ENCODE measurements at places on chromosomes 12 and 14.

- no peak for DNase-seq
These were observed 270.9 kb downstream of the C12orf50 start for GRCh38 chr12:87758271-87758670.

DNA sequence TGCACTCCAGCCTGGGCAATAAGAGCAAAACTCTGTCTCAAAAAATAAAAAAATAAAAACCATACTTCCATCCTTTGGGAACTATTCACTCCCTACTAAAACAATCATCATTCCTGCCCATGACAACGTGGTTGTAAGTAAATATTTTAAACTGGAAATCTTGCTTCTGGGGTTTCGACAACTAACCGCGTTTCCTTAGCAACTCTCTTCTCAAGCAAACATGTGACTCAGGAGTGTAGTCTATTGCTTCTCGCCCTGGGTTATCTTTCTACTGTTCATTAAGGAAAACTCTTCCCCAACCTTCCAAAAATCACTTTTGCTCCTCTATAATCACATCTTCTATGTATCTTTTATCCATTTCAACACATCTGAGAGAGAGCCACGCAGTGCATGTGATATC is 21.8 kb downstream of the APPL2 start:
- DNase-seq = no peak

DNA sequence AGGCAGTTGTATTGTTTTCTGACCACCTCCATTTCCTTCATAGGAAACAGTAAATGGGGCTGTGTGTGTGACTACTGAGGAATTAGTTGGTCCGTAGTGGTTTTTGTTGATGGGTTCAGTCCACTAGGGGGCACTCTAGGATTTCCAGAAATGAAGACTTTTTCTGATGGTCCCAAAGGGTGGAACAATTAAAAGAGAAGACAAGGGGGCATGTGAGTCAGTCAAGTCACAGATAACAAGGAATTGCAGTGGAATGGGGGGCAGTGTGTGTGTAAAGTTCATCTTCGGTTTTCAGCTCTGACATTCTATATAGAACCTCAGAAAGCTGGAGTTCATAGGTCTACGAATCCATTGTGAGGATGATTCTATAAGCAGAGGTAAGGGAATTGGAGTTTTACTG is 186.6 kb upstream of the OR4E1 start:
- DNase-seq = peak; percentile 22

DNA sequence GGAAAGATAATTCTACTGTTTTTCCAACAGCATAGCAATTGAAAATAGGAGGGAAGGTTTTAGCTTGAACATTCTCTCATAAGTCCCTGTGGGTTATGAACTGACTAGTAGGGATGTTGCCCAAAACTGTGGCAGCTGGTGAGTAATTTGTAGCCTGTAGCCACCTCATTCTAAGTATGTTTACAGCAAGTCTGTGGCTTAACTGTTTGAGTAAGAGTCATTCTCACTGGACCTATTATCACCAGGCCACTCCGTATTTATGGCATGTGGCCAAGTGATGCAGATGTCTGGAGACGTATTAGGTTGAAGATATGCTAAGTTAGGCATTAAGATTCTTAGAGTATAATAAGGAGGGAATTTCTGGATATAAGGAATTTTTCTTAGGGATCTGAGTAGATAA is 458.3 kb downstream of the ETNK1 start:
- no peak for DNase-seq

DNA sequence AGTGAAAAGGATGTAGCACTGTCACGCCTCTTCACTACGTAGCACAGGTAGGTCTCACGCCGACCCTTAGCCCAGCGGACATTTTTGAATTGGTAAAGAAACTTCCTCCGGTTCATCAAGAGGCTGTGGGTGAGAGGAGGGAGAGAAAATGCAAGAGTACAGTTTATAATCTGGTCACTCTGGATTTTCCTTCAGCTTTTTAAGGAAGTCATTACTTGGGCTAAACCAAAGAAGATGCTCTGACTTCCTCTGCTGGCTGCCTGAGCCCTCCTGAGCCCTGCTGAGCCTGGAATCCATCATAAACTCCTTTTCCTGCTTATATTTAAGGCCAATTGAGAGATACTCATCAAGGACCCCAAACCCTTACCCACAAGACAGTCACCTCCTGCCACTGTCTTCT is 5.8 kb downstream of the AICDA start:
- no peak for DNase-seq

DNA sequence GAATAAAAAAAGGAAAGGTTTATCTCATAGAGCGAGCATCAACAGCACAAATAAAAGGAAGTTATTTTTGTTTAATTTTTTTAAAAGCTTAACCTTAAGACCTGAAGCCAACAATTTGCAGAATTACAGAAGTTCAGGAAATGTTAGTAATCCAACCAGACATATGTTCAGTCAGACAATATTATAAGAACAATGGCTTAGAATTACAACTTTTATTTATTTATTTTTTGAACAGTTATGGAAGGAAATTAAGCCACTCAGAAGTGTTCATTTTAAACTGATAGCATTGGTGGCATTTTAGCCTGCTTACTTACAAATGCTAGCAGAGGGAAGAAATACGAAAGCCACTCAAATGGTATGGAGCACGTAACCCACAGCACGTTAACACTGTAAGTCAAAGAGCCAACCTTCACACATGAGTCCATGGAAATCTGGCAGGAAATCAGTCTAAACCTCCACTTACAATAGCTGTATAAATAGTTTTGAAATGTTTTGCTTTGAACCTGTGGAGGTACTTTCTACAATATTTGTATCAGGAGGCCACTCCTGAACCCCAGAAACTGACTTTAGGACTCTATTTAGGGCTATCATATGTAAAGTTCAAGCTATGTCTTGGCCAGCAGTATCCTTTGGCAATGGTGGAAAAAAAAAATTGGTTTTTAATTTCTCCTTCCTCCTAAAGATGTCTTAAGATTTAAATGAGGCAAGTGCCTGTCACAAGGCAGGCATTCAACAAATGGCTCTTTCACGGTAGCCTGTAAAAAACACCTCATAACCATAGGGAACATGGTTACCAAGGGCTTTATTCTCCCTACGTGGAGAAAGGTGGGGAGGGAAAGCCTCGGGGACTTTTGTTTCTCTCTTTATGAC is 102.3 kb downstream of the ITPR2 start:
- DNase-seq = no peak

DNA sequence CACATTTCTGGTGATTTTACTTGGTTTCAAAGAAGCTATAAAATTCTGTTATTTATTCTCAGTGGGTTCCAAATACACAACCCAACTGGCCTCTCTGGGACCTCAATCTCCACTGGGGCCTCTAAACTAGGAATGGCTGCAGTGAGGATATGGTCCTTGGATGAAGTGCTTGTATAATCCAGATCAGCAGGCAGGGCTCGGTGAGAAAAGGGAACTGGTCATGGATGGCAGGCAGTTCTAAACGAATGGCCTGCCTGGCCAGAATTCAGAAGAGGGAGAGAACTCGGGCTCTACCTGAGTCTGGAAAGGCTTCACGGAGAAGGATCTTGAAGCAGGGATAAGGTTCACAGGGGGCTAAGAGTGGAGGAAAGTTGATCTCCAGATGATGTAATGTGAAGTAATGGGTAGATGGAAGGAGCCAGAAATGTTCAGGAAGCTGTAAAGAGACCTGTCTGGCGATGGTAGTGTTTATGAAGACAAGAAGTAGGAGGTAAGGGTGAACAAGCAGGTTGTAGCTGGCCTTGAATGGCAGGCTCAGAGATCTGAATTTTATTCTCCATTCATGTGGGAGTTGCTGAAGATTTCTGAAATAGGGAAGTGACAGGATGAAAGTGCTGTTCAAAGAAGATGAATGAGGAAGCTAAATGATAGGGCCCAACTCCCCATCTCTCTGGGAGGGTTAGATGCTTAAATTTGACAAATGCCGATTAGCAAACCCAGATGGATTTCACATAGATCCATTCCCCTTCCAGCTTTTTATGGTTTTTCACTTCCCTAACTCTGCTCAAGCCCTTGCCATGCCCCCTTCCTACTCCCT is 31.5 kb upstream of the ANO6 start:
- no peak for DNase-seq

DNA sequence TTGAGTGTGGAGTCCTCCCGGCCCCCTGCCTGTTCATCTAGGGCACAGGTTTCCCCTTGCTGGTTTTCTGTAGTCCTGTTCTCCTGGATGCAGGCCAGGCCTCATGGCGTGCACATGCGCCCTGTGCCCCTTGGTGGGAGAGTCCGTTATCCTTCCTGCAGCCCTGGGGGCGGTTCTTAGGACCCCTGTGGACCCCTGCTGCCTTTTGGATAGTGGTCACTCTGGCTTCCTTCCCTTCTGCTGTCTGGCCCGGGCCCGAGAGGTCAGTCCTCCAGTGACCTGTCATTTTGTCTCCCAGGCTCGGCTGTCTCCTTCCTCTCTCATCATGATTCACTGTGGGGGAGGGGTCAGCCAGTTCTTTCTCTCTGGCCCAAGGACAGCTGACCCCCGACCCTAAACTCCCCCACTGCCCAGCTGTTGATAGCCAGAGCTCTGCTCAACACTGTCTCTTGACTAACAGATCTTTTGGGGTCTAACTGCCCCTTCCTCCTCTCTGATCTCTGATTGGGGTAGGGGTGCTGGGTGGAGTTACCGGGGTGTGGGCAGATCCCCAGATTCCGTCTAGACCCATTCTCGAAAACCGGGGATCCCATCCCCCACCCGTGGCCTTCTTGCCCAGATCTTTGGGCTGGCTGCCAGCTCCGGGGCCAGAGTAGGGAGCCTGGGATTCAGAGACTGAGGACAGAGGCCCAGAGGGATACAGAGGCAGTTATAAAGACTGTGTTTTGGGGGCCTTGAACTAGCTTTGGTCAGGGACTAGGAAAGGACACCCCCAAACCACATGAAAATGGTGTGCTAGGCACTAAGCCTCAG is 7.0 kb downstream of the CCND2 start:
- no peak for DNase-seq

- DNase-seq = no peak
These were observed 19.8 kb upstream of the KCNH3 start for GRCh38 chr12:49518914-49519573.

GRCh38 chr12:66590275-66590985 is 88.4 kb downstream of the GRIP1 start:
- DNase-seq = no peak

GRCh38 chr14:34175574-34175973 is 224.7 kb upstream of the EGLN3 start:
- no peak for DNase-seq

- DNase-seq = no peak
These were observed 12.4 kb upstream of the SLC6A15 start for GRCh38 chr12:84924981-84925380.

Measured in HEK293T (cell line).